Stimulated activated CD8-positive, alpha-beta memory T cell treated with anti-CD3 and anti-CD28 coated beads, Interleukin-7, amount 100 ng/mL, for 4 hours (primary cell): ENCODE measurements at places on chromosomes 4 and X.

- no peak for DNase-seq
Measured at GRCh38 chr4:173319696-173320095, 14.5 kb downstream of the HMGB2 start.

GRCh38 chr4:70382691-70383181, at the start of gene SMR3B:
Gene SMR3B (plus strand): TSS chr4:70383131. CDS start chr4:70384511, 1,380 bp downstream.
- DNase-seq: no peak

DNA sequence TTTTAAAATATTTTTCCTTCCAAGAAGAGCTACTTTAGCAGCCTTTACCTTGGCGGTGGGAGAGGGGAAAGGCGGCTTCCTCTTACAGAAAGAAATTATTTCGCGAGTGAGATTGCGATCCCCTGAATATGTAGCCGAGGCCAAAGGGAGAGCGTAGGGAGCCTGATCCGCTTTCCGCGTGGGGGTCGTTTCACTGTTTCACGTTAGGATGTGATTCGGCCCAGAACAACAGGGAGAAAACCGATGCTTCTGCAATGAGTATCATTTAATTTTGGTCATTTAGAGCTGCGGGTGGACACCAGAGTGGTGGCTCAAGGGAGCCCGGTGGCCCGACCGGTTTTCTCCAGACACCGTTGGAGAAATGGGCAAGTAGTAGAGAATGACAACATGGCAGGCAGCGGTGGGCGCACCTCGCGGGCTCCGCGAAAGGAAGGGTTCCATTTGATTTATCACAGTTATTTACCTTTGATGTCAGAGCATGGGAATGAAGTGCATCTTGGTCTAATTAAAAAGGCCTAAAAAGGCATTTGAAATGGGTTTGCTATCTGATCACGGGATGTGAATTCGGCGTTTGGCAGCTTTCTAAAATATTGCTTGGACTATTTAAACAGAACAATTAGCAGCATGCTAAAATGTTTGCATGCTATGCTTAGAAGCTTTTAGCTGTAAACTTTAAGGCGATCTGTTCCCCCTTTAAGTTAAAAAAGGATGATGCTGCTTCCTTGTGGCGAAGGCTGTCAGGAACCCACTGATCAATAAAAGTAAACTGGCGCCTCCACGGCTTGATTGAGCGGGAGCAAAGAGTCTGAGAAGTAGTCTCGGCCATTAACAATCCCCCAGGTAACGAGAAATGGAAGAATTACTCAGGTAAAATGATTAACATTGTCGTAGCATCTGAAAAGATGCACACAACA, 2.0 kb upstream of the PCDH19 start:
- no peak for DNase-seq

- DNase-seq: no peak
Measured at GRCh38 chr4:47465004-47465403, 1.5 kb upstream of the COMMD8 start.

- no peak for DNase-seq
Measured at GRCh38 chr4:43339435-43339834, 446.9 kb downstream of the GRXCR1 start.

DNA sequence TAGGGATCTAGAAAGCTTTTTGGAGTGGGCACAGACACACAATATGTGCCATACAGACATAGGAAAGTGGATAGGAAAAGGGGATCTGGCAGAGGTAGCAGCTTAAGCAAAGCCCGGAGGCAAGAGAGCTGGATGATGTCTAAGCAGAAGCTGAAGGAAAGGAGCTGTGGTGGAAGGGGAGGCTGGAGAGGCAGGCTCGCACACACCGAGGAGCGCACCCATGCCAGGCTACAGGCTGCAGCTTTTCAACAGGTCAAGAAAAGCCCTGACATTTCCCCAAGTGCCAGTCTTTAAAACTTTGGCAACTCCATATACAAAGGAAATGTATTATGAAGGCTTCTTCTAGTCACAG, 67.4 kb downstream of the SOWAHB start:
- no peak for DNase-seq

DNA sequence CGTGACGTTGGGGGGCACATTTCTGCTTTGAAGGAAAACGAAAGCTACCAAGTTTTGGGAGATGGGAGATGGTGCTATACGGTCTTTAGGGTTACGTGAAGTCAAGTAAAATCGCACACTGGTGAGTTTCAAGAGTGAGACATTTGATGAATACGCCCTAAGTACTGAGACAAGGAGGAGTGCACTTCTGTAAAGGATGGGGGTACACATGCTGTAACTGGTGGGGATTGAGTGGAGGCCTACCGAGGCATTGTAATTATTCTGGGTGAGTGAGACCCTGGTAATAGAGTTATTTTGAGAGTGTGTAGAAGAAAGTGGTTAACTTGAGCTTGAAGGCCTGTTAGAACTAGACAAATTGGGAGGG, 536 bp downstream of the SH3BGRL start:
- DNase-seq: no peak

DNA sequence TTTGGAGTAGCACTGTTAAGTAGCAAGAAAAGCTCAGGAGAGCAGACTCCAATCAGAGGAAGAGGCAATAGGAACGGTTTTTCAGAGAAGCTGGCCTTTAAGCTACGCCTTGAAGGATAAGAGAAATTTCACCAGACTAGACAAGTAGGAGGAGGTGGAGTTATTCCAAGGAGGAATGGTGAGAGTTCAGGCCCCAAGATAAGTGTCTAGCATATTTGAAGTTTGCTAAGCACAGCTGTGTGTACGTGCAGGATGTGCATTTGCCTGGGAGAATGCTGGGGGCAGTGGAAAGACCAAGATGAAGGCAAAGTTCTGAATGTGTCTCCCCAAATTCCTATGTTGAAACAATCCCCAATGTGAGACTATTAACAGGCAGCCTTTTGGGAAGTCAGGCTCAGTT, 91.6 kb downstream of the SOWAHB start:
- DNase-seq: no peak

- DNase-seq: peak; percentile 31
Measured at GRCh38 chr4:81466841-81467671, 4.7 kb downstream of the RASGEF1B start.

- no peak for DNase-seq
Measured at GRCh38 chr4:147491086-147491485, 10.2 kb downstream of the EDNRA start.

GRCh38 chrX:79078114-79078513, 66.4 kb upstream of the GPR174 start:
- DNase-seq: no peak

DNA sequence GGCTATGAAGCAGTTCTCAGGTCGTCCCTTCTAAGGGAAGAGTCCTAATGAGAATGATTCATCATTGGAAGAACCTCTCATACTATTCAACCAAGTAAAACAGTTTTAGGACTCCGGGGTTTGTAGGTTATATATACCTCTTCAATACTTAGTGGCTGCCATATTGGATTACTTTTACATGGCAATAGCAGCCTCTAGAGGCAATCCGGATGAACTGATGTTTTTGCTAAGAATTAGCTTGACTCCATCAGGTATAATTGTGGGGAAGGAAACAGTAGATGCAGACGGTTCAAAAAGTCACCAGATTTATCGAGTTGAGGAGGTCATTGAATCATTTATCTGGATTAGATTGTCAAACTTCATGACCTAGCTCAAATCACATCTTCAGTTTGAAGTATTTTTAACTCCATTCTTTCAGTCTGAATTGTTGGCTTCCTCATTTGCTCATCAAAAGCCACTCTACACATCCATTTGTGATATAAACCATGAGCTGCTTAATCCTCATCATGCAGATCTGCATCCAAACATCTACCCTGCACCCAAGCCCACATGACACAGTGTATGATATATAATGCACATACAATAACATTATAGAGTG, 28.4 kb downstream of the GUCY1B1 start:
- no peak for DNase-seq

- no peak for DNase-seq
Measured at GRCh38 chr4:62156205-62156604, 956.1 kb downstream of the ADGRL3 start.

DNA sequence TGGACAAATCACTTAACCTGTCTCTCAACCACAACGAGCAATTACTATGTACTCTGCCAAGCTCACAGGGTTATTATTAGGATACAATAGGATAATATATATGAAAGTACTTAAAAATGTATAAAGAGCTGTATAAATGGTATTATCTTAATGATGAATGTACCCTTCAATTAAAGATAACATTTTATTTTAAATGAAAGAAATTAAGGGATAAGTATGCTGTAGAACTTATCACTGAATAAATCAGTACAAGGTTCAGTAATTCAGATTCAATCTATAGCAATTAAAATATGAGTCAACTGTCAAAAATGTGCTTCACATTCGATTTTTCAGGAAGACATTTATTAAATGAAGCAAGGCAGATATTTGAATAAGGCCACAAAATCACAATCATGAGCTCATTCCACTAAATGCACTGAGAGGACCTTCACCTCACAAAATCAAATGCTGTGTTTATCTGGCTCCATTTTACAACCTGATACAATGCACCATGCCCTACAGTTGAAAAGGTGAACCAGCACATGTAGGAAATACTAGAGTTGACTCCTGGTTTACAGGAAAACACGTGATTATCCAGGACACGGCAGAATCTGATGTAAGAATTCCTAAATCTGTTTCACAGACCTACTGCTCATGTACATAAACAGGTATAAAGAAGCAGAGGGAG, 4.4 kb downstream of the LRCH2 start:
- DNase-seq: no peak

GRCh38 chr4:69726971-69727370, 33.4 kb downstream of the SULT1B1 start:
- no peak for DNase-seq

GRCh38 chr4:126937846-126938422, 694.8 kb upstream of the INTU start:
- DNase-seq: no peak

DNA sequence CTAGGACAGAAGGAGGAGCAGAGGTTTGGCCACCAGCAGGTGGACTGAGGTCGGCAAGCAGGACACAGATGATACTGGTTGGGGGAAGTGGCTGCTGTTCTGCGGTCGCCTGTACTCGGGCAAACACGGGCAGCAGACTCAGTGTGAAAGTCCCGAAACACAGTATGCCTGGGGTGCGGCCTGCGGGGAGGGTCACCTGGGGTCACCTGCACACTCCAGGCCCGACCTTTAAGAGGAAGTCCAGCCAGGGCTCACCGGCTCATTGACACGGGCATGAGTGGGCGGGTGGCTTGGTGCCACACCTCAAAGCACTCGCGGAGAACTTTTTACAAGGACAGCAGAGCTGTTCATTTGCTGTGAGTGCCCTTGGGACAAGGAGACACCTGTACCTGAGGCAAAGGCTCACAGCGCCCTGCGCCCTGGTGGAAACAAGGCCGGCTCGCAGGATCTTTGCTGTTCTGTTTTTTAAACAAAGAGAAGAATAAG, 71.5 kb upstream of the MXD4 start:
- no peak for DNase-seq

DNA sequence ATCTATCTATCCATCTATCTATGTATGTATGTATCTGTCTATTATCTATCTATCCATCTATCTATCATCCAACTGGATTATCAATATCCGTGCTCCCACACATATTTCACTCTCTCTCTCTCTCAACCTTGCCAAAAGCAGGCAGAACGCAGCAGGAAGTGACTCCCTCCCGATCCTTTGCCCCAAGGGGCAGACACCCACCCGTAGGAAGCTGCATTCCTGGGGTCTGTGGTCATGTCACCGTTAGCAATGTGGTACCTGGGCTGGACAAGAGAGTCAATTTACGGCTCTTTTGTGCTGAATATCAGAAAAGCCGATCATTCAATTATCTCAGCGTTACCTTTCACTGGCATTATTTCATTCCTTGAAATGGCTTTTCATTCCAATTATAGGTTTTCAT, 119.6 kb upstream of the PPP2R3B start:
- no peak for DNase-seq

GRCh38 chr4:12697970-12698369, 786.2 kb downstream of the RAB28 start:
- DNase-seq: no peak
